ENCODE measurements at places on chromosomes 13 and 19. TPM values are rescaled to one million over a fixed set of nuclear protein-coding genes. Genes with fewer than 3 reads are reported as not detected.
A peak's percentile ranks its signal among the peaks of the same experiment; 100 is the strongest.

DNA sequence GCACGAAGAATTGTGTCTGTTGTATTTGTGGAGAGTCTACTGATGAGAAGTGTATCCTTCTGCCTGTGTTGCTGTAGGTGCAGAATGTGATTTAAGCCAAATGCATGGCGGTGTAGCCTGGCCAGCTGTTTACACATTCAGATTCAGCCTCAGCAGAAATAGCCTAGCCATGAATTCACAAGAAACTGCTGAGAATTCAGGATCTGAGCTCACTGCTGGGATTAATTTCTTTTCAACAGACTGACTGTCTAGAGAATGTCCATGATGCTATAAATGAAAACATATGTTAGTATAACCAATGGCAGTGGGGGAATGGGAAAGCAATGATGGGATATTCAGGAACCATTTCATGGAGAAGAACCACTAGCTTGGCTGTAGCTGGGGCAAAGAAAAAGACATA lies 77.4 kb upstream of the RNF113B start:
- H3K4me1 ChIP-seq, result peaks cover 57% of the 10 kb centered on the region
- peak overlapping the region; percentile 20 for H3K27ac ChIP-seq
- DNase-seq, result no peak
- no peaks in the 10 kb centered on the region for H3K27me3 ChIP-seq

Gene COL4A2
- 38.6 TPM for total RNA-seq

GRCh38 chr13:98223741-98224140 lies 46.7 kb upstream of the RNF113B start:
- H3K36me3 ChIP-seq, result peaks cover 43% of the 10 kb centered on the region
- no peaks in the 10 kb centered on the region for H3K27me3 ChIP-seq
- peaks cover 47% of the 10 kb centered on the region for H3K4me1 ChIP-seq
- no peak for DNase-seq

DNA sequence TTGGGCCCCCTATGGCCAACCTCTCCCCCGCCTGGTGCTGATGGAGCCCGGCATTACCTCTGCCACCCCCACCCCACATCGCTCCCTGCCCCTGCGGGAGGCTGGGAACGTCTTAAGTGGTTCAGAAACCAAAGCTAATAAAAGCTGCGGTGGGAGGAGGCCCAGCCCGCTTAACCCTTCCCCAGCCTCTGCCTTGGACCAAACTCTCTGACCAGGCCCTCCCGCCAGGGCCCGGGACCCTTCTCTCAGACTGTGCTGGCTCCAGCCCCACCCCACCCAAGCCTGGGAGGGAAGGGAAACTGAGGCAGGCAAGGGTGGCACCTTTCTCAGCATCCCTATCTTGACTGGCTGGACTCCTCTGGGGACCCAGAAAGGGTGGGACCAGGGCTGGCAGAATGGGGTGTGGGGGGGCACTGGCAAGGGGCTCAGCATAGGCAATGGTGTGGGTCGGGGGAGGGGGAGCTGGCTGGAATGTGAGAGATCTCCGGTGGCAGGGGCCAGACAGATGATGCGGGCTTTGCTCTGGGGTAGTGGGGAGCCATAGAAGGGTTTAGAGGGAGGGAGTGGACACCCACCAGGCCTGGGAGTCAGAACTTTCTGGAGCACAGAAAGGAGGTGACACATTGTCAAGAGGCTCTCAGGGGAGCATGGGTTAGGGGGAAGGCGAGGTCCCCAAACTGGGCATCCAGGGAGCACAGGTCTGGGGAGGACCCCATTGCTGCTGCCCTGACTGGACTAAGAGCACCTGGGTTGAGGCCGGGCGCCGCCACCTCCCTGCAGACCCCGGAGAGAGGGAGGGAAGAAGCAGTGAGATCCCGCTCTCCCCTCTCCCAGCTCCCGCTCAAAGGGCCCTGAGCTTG lies 21.9 kb downstream of the SMIM24 start:
- H3K36me3 ChIP-seq, result peaks cover 5% of the 10 kb centered on the region
- H3K27me3 ChIP-seq, result peaks cover 29% of the 10 kb centered on the region
- H3K4me1 ChIP-seq, result peaks cover 10% of the 10 kb centered on the region
- no peak for DNase-seq
- H3K4me3 ChIP-seq, result peak overlapping the region; percentile 45

DNA sequence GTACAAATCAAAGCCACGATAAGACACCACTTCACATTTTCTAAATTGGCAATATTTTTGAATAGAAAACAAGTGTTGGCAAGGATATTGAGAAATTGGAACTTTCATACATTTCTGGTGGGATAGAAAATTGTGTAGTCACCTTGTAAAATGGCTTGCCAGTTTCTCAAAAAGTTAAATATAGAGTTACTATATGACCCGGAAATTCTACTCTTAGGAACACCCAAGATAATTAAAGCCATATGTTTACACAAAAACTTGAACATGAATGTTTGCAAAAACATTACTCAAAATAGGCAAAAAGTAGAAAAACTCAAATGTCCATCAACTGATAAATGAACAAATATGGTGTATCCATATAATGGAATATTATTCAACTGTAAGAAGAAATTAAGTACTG lies 552.5 kb downstream of the TBC1D4 start:
- H3K4me3 ChIP-seq, result no peak overlapping the region
- no peak for DNase-seq

- DNase-seq, result no peak
- H3K36me3 ChIP-seq, result no peaks in the 10 kb centered on the region
- H3K4me1 ChIP-seq, result peaks cover 7% of the 10 kb centered on the region
- no peak within 1 kb of the TSS for H3K27ac ChIP-seq
- peaks cover 3% of the 10 kb centered on the region for H3K27me3 ChIP-seq
- H3K4me3 ChIP-seq, result no peak within 1 kb of the TSS
Observed at GRCh38 chr19:51372649-51373504, at the start of gene NKG7. Gene NKG7 (minus strand): TSS chr19:51372654. CDS start chr19:51372535, 119 bp downstream.

- H3K4me3 ChIP-seq, result peak overlapping the region; percentile 34
- no peak for DNase-seq
- no peaks in the 10 kb centered on the region for H3K36me3 ChIP-seq
- H3K27ac ChIP-seq, result no peak overlapping the region
- H3K27me3 ChIP-seq, result peaks cover 79% of the 10 kb centered on the region
Observed at GRCh38 chr19:17679526-17680229, 8.5 kb downstream of the UNC13A start.

Gene RASA3
- total RNA-seq, result 9.3 TPM

DNA sequence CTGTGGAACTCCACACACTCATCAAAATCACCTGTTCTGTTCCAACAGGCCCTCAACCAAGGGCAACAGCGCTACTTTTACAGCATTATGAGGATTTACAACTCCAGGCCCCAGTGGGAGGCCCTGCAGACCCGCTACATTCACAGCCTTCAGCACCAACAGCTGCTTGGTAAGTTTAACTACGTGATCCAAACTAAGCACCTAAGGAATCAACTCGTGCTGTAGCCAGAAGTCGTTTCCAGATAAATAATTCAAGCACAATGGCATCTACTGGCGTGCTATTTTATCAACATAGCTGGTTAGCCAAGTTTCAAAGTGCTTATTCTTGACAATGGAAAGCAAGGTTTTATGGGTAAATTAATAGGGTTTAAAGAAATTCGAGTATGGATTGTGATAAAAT lies 5.3 kb downstream of the FAM216B start:
- no peaks in the 10 kb centered on the region for H3K36me3 ChIP-seq
- DNase-seq, result no peak
- no peak overlapping the region for H3K4me3 ChIP-seq
- H3K27ac ChIP-seq, result no peak overlapping the region

Gene TNFSF13B
- 1.8 TPM for total RNA-seq

GRCh38 chr13:59024434-59024833 lies 1139.3 kb downstream of the DIAPH3 start:
- no peak overlapping the region for H3K27ac ChIP-seq
- no peaks in the 10 kb centered on the region for H3K36me3 ChIP-seq
- DNase-seq, result no peak
- H3K4me3 ChIP-seq, result no peak overlapping the region

Gene POSTN
- total RNA-seq, result 295 TPM

GRCh38 chr19:40921005-40921897 lies 39.2 kb upstream of the CYP2A7 start:
- H3K36me3 ChIP-seq, result no peaks in the 10 kb centered on the region
- no peaks in the 10 kb centered on the region for H3K4me1 ChIP-seq
- peak overlapping the region; percentile 78 for H3K27ac ChIP-seq
- no peak for DNase-seq
- peaks cover 9% of the 10 kb centered on the region for H3K27me3 ChIP-seq

GRCh38 chr19:28224441-28224840 lies 988.5 kb downstream of the UQCRFS1 start:
- H3K27ac ChIP-seq, result no peak overlapping the region
- no peaks in the 10 kb centered on the region for H3K36me3 ChIP-seq
- peaks cover 37% of the 10 kb centered on the region for H3K27me3 ChIP-seq
- DNase-seq, result no peak
- H3K4me3 ChIP-seq, result no peak overlapping the region

DNA sequence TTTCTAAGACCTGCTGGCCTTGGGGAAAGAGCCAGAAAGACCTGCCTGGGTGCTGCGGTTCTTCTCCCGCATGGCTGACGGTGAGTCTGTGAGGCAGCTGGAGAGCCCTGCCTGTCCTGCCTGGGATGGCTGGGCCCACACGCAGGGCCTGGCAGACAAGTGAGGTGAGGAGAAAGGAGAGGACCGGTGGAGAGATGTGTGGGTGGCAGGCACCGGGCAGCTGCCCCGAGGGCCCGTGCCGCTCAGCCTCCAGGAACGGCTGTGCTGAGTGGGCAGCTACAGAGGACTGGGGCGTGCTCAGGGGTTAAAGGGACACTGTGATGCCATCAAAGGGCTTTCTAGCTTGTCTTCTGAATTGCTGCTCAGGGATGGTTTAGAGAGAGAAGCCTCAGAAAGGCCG lies 53.8 kb downstream of the MLLT1 start:
- no peak for DNase-seq
- peaks cover 8% of the 10 kb centered on the region for H3K4me1 ChIP-seq
- no peaks in the 10 kb centered on the region for H3K27me3 ChIP-seq

All from type B pancreatic cell (in vitro differentiated cells).